Activated CD8-positive, alpha-beta memory T cell treated with anti-CD3 and anti-CD28 coated beads for 36 hours (primary cell): ENCODE measurements at places on chromosomes 6 and 20. TPM values are rescaled to one million over a fixed set of nuclear protein-coding genes. Genes with fewer than 3 reads are reported as not detected.

FKBP1C gene
- 1.7 TPM for total RNA-seq

BNIP5 gene
- total RNA-seq, result not detected

ENPP3 gene
- 0.63 TPM for total RNA-seq

ULBP3 gene
- total RNA-seq, result 1.0 TPM

CYP39A1 gene
- total RNA-seq, result not detected

DSP gene
- 0.02 TPM for total RNA-seq

HDGFL1 gene
- not detected for total RNA-seq

EYS gene
- total RNA-seq, result not detected

CAGE1 gene
- total RNA-seq, result 0.13 TPM
